ENCODE measurements at places on chromosomes 3 and 15.
A peak's percentile ranks its signal among the peaks of the same experiment; 100 is the strongest.

DNA sequence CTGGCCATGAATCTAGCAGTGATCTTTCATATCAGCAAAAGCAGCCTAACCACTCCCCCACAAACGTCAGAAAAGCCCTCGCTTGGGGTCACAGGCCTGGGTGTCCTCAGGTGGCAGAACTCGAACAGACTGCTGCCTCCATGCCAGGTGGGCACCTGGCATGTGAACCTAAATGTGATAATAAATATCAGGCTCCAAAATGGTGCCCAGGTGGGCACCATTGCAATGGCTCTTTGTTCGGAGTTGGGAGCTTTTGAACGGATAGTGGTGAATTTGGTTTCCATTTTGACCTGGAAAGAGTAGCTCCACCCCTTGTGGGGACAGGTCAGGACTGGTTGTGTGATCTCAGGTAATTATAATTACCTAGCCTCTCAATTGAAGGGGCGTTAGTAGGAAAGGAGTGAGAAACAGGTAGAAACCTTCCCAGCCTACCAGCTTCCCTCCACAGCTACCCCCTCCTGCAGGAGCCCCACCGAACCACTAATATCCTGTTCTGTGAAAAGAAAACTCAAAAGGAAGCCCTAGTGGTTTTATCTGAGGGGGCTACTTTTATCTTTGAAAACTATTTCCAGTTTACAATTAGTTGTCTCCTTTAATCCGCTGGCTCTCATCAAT, 18.1 kb downstream of the MYO1E start:
- peak; percentile 29 for DNase-seq

DNA sequence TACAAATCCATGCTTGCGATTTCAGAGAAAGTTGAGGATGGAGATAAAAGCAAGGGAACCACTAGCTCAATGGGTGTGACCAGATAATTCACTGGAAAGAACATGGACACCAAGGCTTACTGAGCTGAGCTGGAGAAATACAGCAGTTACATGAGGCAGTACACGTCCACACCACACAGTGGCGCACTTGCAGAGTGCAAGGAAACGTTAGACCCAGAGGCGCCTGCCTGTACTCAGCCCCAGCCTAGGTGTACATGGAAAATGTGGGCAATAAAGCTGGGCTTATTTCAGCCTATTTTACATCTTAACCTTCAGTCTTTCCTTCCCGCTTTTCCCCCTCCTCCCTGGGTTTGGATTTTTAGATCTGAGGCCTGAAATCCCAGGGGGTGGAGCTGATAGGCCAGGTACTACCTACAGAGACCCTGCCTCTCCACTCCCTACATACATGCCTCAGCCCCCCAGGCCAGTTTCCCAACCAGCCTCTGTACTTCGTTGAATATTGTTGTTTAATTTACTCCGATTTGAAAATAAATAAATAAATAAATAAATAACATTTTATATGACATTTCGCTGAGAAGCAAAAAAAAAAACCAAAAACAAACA, 60.1 kb downstream of the PCOLCE2 start:
- DNase-seq, result peak; percentile 88

DNA sequence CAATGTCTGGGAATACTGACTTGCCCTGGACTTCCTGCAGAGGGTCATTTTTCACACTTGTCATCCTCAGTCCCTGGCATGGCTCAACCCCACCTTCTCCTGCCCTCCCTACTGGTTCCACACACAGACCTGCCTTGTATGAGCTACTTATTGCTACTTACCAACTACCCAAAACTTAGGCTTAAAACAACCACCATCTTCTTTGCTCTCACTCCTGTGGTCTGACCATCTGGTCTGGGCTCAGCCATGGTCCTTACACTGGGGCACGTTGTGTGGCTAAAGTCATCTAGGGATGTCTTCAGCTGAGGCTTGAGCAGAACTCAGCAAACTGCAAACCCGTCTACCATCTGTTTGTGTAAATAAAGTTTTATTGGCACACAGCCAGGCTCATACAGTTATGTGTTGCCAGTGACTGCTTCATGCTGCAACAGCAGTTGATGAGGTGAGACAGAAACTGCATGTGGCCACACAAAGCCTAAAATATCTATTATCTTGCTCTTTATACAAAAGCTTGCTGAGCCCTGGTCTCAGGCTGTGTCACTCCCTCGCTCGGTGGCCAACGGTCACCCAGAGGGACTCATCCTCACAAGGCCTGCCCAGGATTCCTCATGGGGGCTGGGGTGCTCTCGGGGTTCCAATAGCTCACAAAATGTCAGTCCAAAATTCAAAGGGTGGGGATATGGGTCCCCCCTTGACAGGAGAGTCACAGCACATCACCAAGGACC, 43.5 kb downstream of the KLF15 start:
- no peak for DNase-seq

DNA sequence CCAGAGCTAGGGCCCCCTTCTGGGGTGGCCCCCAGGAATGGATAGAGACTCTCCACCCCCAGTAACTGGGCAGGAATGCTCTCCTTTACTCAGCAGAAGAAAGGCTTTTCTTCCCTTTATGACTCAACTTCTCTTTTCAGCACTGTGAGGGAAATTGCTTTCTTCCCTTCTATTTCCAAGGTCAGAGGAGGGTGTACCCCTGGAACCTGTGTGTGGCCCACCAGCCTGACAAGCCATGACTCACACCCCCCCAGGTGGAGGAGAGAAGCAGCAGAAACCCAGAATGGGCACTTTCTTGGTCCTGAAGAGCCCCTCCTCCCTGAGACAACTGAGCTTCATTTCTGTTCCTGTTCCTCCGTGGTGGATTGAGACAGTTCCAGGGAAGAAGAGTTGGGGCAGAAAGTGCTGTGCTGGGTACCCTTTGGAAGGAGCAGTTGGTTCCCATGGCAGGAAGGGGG, 2.7 kb upstream of the ANKRD63 start:
- no peak for DNase-seq

DNA sequence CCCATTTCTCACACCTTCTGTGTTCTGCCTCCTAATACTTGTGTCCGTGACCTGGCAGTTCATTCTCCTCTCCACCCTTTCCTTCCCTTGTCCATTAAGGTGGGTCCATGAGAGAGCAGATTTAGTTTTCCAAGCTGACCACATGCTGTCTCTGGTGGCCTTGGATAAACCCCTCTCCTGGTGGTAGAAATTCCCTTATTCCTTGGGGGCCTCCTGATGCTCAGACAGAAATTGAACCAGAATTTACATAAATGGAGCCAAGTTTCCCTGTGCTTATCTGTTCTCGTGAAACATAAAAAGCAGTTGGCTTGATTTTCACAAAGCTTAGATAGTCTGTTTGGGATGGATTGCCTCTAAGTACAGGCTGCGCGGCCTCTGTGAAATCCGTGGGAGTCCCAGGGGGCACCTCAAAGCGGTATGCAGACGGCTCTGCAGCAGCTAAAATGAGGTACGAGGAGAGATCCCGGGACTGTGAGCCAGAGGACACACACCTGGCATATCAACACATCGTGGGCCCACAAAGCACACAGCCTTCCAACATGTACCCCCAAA, 101.0 kb upstream of the NMNAT3 start:
- DNase-seq, result no peak

DNA sequence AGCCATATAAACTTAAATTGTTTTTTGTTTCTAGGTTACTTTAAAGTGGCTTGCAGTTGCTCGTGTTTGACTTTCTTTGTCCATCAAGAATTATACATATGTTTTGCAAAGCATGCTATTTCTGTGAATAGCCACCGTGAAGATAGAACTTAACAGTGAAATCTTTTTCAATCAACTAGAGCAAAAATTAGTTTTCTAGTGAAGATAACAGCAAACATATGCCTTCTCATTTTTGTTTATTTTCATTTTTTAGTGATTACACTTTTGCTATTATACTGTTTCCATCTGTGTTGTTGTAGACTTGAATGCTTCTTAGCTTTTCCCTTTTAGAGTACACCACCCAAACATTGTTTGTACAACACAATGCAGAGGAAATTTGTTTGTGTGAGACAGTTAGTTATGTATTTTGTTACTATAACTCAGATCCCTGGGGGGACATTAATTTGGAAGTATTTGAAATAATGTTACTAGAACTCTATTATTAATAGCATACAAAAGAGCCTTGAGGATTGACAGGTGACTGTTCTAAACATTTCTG, 62.8 kb downstream of the CRYBG3 start:
- no peak for DNase-seq

- no peak for DNase-seq
These were observed 35.4 kb downstream of the CD200R1L start for GRCh38 chr3:112811131-112811884.

DNA sequence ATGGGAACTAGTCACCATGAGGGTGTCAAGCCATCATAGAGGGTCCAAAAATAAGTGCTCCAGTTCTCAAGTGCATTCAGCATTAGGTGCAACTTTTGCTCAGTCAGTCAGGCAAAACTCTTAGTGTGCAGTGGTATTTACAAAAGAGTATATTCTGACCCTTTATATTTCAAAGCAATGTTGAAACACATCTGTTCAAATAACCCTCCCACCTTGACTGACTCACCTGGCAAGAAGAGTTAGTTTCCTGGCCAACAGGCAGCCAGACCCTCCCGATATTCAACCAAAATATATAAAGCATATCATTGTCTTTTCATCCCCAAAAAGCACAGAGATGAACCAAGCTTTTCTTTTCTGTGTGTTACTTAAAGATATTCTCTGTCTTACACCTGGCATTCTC, 7.6 kb upstream of the COL8A1 start:
- no peak for DNase-seq

DNA sequence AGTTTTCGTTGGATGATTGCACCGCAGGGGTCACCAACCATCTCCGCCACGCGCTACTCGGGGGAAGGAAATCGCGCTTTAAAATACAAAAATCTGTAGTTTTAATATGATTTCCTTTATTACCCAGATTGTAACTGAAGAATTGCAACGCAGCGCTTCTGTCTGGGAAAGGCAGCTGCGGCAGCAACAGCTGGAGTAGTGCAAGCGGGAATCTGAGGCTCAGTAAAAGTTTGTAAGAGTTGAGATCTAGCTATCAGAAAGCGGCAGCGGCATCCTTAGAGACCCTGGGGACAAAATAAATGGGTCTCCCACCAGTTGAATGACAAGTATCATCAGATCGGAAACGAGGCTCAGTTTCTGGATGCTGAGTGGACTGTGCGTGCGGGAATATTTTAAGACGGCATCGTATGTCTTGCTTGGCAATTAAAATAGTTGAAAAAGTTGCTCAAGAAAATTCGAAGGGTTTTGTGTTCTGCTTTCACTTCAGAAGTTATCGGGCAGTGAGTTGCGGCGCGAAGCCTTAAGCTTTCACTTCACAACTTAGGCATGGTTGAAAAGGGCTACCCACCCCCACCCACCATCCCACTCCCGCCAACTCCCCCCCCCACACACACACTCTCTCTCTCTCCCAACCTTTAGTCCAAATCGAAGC, 2.7 kb downstream of the MECOM start:
- no peak for DNase-seq

DNA sequence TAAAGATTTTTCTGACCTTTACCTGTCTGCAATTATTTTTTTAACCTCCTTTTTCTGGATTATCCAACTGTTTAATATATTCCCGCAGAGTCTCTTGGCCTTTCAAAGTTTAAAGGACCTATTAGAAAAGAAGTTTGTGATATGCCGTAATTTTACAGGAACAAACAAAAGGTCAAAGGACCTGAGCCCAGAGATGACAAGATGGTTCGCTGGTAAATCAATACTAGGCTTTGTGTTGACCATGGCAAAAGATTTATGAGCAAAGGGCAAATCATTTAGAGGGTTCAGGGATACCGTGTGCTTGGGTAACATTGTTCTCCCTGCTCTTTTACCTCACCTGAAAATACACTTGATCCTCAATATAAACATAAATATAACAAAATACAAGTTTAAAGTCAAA, 923.5 kb downstream of the ROBO1 start:
- DNase-seq, result no peak

DNA sequence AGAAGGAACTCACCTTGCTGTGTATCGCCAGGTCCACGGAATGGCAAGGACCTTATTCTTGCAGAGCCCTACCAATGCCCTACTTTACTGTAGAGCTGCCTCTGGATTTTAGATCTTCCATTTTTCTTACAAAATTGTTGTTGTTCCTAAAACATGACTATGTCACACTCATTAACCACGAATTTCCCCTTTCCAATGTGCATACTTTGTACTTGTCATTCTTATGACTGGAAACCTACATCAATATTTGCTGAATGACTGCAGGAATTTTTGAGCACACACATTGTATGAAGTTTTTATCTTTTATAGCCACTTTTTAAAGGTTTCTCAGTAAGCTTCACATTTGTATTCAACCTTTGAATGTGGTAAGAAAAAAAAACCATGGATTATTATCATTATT, 35.9 kb upstream of the CMSS1 start:
- no peak for DNase-seq

- no peak for DNase-seq
These were observed 2.4 kb upstream of the VIPR1 start for GRCh38 chr3:42500091-42500490.

GRCh38 chr3:163384383-163384782, 1693.9 kb downstream of the SI start:
- DNase-seq, result no peak

GRCh38 chr3:141767066-141767465, 3.9 kb downstream of the GRK7 start:
- no peak for DNase-seq

- DNase-seq, result no peak
These were observed 300.2 kb upstream of the SLCO3A1 start for GRCh38 chr15:91553196-91553854.

GRCh38 chr15:74613953-74614743, 1.5 kb upstream of the CLK3 start:
- peak; percentile 83 for DNase-seq

GRCh38 chr3:72818092-72818773, 30.0 kb downstream of the SHQ1 start:
- no peak for DNase-seq

GRCh38 chr3:23264413-23264812, 61.3 kb downstream of the UBE2E2 start:
- DNase-seq, result no peak

GRCh38 chr3:63818282-63819150, 583 bp upstream of the C3orf49 start:
- peak; percentile 72 for DNase-seq

DNA sequence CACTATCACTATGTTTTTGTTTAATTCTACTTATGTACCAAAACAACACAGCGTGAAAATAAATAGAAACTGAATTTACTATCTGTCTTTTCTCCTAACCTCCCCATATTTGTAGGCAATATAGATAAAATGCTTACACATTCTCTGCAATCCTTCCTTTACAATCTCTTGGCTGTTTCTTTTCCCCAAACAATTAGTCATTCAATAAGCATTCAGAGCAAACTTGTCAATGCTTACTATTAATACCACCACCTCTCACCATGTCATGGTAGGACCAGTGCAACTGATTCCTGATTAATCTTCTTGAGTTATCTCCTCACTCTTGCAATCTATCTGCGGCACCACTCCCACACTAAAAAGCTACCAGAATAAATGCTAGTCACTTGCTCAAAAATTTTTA, 74.0 kb upstream of the TTBK2 start:
- DNase-seq, result no peak

- DNase-seq, result no peak
These were observed 27.9 kb downstream of the ZNF710 start for GRCh38 chr15:90029024-90029423.

GRCh38 chr3:189394599-189395121, 222.9 kb downstream of the TPRG1 start:
- DNase-seq, result no peak

- no peak for DNase-seq
These were observed 35.0 kb upstream of the TATDN2 start for GRCh38 chr3:10213156-10213792.

- no peak for DNase-seq
These were observed 2.5 kb downstream of the AP4E1 start for GRCh38 chr15:50911001-50911400.

GRCh38 chr3:179021119-179021903, 50.3 kb downstream of the ZMAT3 start:
- no peak for DNase-seq
